ENCODE measurements at places on chromosomes 2 and 18.

DNA sequence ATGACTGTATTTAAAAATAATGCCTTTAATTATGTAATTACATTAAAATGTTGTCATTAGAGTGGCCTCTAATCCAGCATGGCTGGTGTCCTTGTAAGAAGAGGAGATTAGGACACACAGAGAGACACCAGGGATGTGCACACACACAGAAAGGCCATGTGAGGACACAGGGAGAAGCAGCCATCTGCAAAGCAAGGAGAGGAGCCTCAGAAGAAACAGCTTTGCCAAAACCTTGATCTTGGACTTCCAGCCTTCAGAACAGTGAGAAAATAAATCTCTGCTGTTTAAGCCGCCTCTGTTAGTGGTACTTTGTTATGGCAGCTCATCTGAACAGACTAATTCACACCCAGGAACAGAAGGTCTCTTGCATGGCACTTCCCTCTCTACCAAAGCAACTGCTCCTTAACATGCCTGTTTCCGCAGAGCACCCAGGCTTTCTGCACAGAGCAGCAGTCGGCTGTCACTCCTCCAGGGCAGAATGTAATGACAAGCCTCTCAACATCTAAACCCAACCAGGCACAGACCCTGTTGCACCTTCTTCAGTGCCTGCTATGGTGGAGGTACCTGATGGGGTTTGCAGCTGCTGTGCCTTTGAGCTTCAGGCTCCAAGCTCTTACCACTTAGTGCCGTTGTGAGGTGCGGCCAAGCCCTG, 377.7 kb downstream of the TDRD15 start:
- ATAC-seq, result no peak

GRCh38 chr18:79846936-79847557, 49.3 kb downstream of the KCNG2 start:
- ATAC-seq, result no peak

DNA sequence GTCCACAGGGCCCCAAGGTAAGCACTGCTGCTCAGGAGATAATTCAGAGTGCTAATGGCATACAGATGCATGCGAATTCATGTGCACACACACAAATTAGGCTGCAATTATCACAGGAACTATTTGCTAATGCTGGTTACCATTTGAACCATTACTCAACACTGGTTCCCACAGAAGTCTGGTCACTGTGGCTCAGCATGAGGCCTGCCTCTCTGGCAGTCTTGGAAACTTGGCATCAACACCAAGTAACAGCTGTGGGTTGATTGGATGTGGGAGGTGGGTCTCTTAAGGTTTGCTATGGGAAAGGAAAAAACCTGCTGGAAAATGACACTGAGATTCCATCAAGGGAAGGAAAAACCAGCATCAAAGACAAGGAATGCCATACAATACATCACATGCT, 105.0 kb downstream of the CELF4 start:
- ATAC-seq, result peak; percentile 22

- ATAC-seq, result no peak
Measured at GRCh38 chr2:241149675-241149924, 328 bp upstream of the PASK start.

DNA sequence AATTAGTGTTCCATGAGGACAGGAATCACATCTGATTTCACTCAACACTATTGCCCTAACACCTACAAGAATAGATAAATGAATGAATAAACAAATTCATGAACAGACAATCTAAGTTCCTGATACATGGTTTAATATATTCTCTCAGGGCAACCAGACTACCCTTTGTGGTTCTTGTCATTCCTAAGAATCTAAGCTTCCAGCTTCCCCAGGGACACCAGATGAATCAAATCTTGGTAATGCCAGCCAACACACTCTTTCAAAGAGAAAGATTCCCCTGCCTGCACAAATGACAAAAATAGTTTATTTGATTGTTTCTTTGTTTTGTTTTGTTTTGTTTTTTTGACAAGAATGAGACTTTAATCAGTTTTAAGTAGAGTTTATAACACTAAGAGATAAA, 237.5 kb upstream of the CHAC2 start:
- no peak for ATAC-seq

DNA sequence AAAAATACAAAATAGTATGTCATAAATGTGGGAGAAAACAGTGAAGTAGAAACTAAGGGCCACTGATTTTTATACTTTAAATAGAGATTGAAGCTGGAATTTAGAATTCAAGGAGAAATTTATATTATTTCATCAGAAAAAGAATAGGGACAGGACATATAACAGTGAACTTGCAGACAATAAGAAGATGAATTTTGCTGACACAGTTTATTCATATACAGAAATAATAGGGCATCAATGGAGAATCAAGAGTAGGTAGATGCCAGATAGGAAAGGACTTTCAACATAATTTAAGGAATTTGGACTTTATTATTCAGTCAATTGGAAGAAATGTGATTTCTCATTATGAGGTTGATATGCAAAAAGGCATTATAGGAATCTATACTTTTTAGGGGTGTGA, 118.9 kb upstream of the HNMT start:
- no peak for ATAC-seq

GRCh38 chr2:43642363-43642762, 5.3 kb downstream of the PLEKHH2 start:
- no peak for ATAC-seq

GRCh38 chr2:174878537-174879147, 114.4 kb upstream of the CHRNA1 start:
- peak; percentile 14 for ATAC-seq

DNA sequence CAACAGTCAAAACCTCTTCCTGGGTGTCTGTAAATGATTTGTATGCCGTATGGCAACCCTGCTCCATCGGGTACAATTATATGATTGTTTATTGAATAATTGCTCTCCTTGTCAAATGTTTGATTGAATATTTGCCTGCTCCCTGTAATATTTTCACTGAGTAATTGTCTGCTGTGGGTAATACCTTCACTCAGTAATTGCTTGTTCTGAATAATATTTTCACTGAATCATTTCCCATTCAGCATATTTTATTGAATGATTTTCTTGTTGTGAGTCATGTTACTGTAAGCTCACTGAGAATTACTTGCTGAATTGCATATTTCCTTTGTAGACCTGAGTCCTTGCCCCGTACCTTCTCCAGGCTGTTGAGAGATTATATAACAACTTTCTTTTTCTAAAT, 535.2 kb downstream of the METTL4 start:
- ATAC-seq, result peak; percentile 88

- ATAC-seq, result no peak
Measured at GRCh38 chr18:78716022-78716421, 263.6 kb upstream of the SALL3 start.

DNA sequence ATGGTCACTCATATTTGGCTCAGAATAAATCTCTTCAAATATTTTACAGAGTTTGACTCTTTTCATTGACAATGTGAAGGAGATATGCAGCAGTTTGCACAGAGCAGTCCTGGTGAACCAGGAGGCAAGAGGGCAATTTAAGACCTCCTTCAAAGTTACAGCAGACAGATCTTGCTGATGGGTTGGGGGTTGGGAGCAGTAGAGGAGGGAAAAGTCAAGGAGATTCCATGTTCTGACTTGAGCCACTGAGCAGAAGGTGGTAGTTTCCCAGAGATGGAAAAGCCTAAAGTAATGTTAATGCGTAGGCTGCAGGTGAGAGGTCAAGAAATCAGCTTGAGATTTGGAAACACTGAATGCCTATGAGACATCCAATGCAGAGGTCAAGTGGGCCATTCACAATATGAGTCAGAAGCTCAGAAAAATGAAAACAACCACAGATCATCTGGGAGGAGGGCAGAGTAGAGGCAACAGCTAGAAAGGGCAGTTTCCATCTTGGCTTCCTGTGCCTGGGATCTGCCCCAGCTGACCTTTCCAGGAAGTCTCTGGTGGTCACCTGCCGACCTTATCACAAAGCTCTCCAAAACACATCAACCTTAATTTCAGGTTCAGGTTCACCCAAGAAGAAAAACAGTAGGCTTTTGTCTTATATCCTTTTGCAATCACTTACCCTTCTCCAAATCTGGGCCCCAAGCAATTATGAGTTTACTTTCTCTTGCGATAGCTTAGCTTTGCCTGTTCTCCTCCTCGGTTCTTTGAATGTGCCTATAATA, 197.5 kb upstream of the ARL4C start:
- no peak for ATAC-seq

DNA sequence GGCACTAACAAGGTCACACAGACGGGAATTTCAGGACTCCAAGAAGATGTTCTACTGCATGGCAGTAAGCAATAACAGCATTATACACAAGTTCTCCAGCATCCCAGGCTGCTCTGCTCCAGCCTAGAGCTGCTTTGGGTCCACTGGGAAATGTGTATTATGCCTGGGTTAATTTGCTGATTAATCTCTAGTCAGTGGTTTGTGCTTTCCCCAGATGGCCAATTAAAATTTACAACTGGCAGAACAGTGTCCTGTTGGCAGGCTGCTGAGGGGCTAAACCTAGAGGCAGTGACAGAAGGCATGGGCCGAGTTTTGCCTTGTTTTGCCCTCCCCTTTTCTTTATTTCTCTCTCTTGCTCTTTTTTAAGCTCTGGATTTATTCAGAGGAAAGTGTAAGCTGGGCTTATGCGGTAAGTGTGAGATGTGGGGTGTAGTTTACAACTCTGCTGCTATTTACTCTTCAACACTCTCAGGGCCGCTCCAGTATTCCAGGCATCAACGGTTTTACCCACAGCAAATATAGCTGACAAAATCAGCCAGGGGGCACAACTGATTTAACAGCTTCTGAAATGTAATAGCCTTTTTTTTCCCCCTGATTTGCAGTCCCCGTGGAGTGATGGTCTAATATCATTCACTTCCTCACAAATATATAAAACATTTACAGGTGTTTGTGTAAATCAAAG, 348.0 kb downstream of the GPD2 start:
- no peak for ATAC-seq

- no peak for ATAC-seq
Measured at GRCh38 chr18:24185805-24186204, 46.9 kb downstream of the CABYR start.

GRCh38 chr2:136233298-136233697, 115.3 kb upstream of the CXCR4 start:
- ATAC-seq, result no peak

DNA sequence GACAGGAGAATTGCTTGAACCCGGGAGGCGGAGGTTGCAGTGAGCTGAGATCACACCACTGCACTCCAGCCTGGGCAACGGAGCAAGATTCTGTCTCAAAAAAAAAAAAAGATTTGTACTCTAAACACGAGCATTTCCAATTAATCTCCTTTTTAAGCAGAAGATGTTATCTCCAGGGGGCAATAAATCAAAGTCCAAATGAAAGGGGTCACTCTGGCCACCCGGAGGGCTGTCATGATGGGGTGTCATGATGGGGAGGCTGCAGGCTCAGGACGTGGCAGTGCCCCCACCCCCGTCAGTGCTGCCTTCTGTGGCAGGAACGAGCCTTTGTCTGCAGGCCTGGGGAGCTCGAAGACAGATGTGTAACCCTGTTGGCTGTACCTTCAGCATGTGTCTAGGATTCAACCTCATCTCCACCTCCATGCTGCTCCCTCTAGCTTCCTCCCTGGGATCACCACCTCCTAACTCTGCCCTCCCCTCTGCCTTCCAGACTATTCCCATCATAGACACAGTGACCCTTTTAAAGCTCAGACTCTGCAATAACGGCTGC, 76.9 kb upstream of the YWHAQ start:
- no peak for ATAC-seq

GRCh38 chr2:142037744-142038143, 93.1 kb downstream of the LRP1B start:
- ATAC-seq, result peak; percentile 67

- peak; percentile 76 for ATAC-seq
Measured at GRCh38 chr18:8469544-8470130, 139.6 kb upstream of the RAB12 start.

DNA sequence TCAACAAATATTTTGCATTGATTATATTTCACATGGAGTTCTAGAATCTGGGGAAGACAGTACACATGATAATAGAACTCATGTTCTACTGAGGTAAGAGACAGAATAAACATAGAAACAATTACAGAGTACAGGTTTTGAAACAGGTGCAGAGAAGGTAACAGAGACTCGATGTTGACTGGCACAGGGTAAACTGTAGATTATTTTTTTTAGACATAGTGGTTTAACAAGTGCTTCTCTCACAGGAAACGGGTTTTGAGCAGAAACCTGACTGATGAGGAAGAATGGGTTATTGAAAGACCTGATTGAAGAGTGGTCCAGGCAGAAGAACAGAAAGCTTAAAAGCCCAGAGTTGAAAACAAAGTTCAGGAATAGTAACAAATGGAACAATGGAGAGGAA, 1002.5 kb upstream of the FAM98A start:
- ATAC-seq, result no peak

GRCh38 chr2:8498994-8499393, 182.9 kb upstream of the ID2 start:
- ATAC-seq, result no peak

DNA sequence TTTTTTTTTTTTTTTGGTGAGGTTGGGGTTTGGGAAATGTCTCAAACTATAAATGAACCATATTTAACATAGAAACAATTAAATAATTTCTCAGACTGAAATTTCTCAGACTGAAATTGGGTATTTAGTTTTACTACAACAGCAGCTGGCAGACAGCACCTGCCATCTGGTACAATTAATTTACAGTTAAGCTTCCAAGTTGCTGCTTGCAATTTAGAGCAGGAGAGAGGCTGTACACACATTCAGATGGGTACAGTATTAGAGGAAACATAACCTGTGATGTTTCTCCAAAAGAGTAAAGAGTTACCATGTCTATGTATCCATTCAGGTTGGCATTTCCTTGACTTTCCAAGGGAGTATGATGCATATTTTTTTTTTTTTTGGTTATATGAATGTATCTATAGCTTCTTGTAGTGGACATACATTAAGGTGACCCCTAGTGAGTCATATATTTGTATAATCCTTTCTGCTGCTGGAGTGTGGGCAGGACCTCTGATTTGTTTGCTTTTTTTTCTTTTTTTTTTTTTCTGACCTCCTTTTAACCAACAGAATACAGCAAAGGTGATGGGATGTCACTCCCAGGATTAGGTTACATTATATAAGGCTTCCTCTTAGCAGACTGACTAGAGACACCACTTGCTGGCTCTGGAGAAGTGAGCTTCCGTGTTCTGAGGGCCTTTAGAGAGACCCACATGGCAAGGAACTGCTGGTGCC, 201.7 kb downstream of the PTH2R start:
- no peak for ATAC-seq

- no peak for ATAC-seq
Measured at GRCh38 chr2:127185093-127185492, 35.0 kb downstream of the CYP27C1 start.

DNA sequence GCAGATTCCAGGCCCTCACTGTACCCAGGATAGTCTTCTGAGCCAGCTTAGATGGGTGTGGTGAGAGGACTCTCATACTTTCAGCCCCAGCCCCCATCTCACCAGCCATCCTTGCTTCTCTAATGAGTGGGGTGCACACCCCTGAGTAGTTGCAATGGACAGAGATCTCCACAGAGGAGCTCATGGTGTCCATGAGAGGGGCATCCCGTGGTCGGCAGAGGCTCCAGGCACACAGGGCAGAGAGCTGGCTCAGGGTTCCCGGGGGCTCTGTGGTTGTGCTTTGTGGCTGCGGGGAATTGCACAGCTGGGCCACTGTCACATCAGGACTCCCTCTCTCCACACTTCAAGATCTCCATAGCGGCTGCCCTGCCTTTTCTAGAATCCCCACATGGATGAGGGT, 226.0 kb upstream of the PXDN start:
- ATAC-seq, result no peak
